ENCODE measurements at places on chromosomes 3 and 15. TPM values are rescaled to one million over a fixed set of nuclear protein-coding genes. Genes with fewer than 3 reads are reported as not detected.

LARP6 gene
- total RNA-seq = 0.41 TPM

CHRNA5 gene
- total RNA-seq = 2.7 TPM

MORC1 gene
- total RNA-seq = not detected

ADPRH gene
- total RNA-seq = 5.9 TPM

- no peak overlapping the region for H3K4me3 ChIP-seq
- no peak for DNase-seq
- peaks cover 22% of the 10 kb centered on the region for H3K27me3 ChIP-seq
- peaks cover 3% of the 10 kb centered on the region for H3K4me1 ChIP-seq
- H3K36me3 ChIP-seq = no peaks in the 10 kb centered on the region
Observed at GRCh38 chr3:127817406-127817841, 4.9 kb downstream of the MGLL start.

- no peak overlapping the region for H3K4me3 ChIP-seq
- no peak for DNase-seq
- no peak overlapping the region for H3K27ac ChIP-seq
- peaks cover 7% of the 10 kb centered on the region for H3K27me3 ChIP-seq
- H3K4me1 ChIP-seq = no peaks in the 10 kb centered on the region
- H3K36me3 ChIP-seq = no peaks in the 10 kb centered on the region
Observed at GRCh38 chr15:78989701-78990240, 44.9 kb upstream of the CTSH start.

GRCh38 chr3:24139463-24140412 lies 194.7 kb downstream of the NR1D2 start:
- H3K4me3 ChIP-seq = no peak overlapping the region
- DNase-seq = no peak
- no peaks in the 10 kb centered on the region for H3K27me3 ChIP-seq
- no peaks in the 10 kb centered on the region for H3K36me3 ChIP-seq

- no peaks in the 10 kb centered on the region for H3K36me3 ChIP-seq
- H3K4me3 ChIP-seq = no peak overlapping the region
- peak overlapping the region; percentile 68 for H3K27ac ChIP-seq
- no peak for DNase-seq
- peaks cover 14% of the 10 kb centered on the region for H3K27me3 ChIP-seq
- peaks cover 10% of the 10 kb centered on the region for H3K4me1 ChIP-seq
Observed at GRCh38 chr3:8504611-8504973, 3.0 kb downstream of the LMCD1 start.

DNA sequence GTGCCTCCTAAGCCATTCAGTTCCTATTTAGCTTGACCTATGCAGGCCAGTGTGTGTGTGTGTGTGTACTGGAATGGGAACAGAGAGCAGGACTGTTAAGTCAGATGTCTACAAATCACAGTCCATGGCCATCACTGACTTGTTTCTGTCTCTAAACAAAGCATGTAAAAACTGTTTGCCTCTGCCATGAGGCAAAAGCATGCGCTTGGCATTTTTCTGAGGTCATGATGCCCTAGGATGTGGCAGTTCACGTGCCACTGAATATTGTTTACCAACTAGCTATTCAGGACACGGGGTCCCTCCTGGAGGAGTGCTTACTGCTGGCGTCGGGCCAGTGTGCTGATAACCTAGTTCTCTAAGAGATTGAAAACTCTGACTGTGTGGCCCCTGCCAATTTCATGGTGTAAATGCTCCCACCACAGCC lies 8.2 kb upstream of the ATP13A3 start:
- H3K27ac ChIP-seq = no peak overlapping the region
- no peaks in the 10 kb centered on the region for H3K36me3 ChIP-seq
- H3K4me3 ChIP-seq = no peak overlapping the region
- no peak for DNase-seq
- H3K27me3 ChIP-seq = no peaks in the 10 kb centered on the region
